ENCODE measurements at places on chromosomes 4 and X.

DNA sequence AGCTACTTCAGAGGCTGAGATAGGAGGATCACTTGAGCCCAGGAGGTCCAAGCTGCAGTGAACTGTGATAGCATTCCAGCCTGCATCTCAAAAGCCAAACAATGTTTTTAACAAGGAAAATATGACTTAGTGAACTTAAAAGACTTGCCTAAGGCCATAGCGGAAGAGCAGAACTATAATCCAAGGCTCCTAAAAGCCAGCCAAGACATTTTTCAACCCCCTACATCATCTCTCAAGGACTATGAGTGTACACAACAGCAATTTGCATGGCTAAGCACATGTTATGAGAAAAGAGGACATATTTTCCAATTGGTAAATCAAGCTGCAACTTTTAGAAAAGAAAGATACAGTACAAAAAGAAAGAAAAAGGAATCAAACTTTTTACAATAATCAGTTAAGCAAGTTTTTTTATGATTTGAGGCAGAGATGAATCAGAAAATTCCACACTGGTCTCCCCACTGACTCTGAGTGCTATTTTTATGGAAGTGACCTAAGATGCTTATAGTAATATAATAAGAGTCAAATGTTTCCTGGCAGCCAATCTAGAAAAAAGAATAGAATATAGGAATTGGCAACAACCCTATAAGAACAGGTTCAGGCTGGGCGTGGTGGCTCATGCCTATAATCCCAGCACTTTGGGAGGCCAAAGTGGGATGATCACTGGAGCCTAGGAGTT, 9.8 kb upstream of the ACOT9 start:
- DNase-seq = no peak

- DNase-seq = no peak
These were observed 147.7 kb downstream of the PRR32 start for GRCh38 chrX:126967225-126967624.

DNA sequence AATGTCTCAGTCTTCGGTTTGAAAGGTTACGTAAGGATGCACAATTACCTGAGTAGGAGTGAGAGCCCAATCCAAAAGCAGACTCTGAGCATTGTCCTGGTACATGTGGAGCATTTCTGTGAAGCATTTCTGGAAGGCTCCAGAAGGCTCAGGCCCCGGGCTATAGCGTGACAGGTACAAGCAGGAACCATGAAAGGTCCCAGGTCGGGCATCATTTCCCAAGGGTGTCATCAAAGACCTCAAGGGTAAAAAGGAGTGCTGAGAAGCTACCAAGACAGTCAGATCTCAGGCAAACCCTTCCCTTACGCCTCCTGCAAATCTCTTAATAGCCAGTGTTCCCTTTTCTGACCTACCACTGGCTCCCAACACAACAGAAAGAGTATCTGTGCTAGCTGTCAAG, 30.8 kb downstream of the GPC4 start:
- DNase-seq = no peak

GRCh38 chr4:36493251-36493650, 211.8 kb downstream of the DTHD1 start:
- no peak for DNase-seq

DNA sequence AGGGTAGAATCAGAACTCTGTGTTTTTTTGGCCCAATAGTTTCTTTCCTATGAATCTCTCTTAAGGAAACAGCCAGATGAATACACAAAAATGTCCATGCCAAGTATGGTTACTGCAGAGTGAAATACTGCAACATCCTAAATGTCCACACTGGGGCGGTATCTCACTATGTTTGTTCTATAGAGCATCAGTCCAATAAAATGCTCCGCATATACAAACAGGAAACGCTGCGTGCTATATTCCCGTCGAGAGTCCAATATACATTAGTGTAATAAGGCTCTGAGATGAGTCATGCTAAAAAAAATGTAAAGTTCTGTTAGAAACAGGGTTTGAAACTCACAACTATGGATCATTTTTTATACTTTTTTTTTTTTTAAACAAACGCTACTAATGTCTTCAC, 72.9 kb upstream of the ENOX2 start:
- DNase-seq = peak; percentile 12

DNA sequence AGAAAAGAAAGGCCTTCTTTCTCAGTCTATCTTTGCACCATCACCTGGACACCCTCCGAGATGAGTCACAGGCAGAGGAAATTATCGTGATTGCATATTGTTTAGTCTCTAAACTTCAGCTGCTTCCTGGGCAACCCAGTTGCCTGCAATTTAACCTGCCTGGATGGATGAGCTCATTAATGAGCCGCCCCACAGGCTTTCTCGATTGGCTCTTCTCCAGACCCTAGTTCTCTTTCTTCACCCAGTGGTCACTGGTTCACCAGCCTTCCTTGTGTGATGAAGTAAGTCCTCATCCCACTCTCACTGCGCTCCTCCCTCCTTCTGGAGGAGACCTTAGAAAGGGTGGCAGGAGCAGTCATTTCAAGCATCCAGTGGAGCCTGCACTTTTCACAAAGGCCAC, 94.4 kb downstream of the SOWAHB start:
- DNase-seq = no peak

GRCh38 chr4:92235731-92236130, 68.0 kb upstream of the GRID2 start:
- no peak for DNase-seq

- no peak for DNase-seq
These were observed 488 bp downstream of the GPRIN3 start for GRCh38 chr4:89307178-89307445.

DNA sequence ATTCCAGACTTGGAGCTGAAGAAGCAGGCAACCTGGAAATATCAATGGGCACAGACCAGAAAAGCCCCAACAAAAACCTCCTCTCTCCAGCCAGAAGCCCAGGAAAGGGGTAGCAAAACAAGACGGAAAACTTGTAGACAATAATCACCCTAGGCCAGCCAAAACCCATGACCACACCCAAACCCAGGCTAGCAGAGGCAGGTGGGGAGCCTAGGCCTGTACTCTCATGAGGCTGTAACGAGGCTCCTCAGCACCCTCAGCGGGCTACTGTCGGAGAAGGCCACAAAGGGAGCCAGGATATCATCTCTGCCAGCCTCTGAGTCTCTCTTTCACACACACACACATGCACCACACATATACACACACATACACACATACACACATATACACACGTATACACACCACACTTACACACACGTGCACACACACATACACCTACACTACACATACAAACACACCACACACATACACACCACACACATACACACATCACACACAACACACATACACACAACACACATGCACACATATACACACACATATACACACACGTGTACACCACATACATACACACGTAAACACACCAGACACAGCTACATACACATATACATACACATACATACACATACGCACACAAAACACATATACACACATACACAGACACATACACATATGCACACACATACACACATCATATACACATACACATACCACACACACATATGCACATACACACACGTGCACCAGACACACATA, 90.6 kb downstream of the FHDC1 start:
- no peak for DNase-seq

DNA sequence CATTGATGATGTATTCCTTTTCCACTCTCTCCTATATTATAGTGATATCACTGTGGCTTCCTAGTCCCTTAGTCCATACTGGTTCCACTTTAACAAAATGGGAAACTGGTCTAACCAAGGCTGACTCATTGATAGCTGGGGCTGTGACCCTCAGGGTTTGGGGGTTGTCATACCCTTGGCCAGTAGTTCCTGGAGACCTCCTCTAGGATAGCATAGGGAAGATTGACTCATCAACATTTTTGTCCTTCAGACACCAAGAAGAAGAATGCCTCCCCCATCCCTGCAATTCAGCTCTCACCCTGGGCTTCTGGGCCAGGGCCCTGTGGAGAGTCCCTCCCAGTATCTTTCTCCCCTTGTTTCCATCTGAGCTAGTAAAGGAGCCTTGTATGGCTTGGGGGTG, 68.8 kb upstream of the PRPS1 start:
- DNase-seq = no peak

DNA sequence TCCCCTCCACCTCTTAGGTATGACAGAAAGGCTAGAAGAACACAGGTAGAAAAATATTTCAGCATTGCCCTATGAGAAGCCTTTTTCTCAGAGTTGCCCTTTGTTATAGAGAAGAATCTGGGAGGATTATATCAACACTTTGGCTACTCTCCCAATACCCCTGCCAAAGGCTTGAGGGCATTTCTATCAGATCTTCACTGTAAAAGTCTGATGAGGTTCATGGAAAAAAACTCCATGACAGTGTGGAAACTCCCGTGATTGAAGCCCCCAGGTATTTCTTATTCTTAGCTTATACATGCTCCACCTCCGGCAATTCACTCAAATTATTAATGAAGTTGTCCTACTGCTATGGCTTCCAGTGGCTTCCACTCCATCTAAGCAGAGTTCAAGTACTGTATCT, 753.6 kb downstream of the CENPC start:
- DNase-seq = no peak

- DNase-seq = no peak
These were observed 29.2 kb downstream of the MSX1 start for GRCh38 chr4:4888695-4889094.

- no peak for DNase-seq
These were observed 1290.1 kb downstream of the PCDH7 start for GRCh38 chr4:32010221-32010620.

DNA sequence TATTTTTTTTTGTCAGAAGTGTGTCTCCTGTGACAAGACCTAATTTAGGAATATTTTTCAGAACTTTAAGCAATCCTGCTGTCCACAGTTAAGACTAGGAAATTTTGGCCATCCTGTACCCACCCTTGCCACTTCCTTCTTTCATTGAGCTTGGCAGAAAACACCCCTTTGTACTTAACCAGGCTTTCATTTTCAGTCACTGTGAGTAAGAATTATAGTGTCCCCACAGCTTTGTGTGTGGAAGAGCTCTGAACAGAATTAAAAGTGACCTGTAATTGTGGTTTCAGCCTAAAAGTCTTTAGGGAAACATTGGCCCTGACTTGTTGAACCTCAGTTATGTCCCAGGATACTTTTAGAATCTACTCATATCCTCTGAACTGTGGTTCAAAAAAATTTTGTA, 153.7 kb upstream of the BMP3 start:
- no peak for DNase-seq

DNA sequence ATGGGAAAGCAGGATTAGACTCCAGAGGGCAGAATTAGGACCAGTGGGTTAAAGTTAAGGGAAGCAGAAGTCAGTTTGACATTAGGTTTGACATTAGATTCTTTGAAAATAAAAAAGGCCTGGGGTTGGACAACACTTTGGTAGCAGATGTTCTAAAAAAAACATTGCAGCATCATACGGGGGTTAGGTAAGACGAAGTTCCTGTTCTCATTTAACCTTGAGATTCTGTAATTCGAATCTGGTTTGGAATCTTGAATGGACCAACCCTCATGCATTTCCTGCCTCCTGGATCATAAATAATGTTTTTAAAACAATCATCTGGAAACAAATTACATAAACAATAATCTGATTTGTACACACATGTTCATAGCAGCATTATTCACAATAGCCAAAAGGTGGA, 181.0 kb downstream of the SHROOM3 start:
- no peak for DNase-seq

- DNase-seq = no peak
These were observed 55.4 kb upstream of the TRO start for GRCh38 chrX:54865208-54865607.

GRCh38 chrX:15619053-15619755, 18.4 kb upstream of the ACE2 start:
- DNase-seq = no peak

DNA sequence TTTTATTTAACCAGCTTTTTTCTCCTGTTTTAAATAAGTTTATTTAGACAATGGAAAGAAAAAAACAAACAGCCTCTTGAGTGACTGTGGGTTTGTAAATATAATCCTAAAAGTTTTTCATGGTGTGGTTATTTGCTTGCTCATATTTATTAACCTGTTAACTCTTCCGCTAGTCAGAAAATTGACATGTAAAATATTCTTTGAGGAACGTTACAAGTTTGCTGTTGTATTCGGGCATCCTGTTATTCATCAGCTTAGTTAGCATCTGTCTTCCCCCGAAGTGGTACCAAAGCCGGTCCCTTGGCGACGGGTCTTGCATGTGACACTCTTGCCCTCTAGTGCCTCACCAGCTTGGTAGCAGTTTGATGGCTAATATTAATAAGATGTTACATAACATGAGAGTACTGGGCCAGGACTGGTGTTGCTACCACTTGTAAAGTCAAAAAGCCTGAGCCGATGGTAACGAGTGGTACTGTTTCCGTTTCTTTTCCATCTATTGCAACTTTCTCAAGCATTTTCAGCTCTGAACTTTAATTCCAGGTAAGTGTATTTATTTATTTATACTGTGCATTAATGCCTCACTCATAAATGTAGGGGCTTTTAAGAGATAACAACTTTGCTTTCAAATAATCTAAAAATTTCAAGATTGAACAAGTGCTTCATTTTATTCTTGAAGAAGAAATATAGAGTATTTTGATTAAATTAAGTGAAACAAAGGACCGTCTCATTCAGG, at the start of gene NDST3:
Gene NDST3, plus strand, starts transcription at position 434 of the 733 bp plus-strand sequence. CDS start 19,425 bp downstream, outside the sequence.
- DNase-seq = no peak

DNA sequence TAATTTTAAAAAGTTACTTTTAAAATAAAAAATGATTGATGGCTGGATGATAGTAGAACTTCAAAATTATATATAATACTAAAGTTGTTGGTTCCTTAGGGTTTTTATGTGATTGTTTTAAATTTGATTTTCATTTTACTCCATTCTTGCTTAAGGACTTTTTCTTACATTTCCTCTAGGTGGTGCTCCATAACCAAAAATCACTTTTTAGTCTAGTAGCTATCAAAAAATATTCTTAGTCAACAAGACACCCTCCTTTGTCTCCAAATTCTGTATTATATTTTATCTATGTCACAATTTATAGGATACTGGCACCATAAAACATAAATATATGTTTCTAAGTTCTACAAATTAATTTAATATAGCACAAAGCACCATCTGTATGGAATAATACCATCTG, 67.2 kb upstream of the BRWD3 start:
- DNase-seq = no peak

DNA sequence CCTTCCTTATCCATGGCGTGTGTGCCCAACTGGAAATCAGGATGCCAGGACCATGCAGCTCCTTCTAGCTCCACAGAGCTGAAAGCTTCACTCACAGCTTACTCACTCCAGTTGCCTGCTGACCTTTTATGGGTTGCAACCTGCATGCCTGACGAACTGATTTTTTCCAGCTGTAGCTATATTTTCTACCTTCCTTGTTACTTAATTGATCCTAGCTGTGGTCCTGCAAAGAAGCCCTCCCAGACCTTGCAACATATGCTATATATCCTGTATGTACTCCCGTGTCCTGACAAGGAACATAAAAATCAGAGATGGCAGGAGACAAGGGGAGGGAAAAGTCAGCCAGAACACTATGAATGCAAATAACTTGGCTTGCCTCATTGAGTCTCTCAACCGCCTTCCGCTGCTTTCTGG, 135.3 kb upstream of the LDB2 start:
- DNase-seq = no peak

DNA sequence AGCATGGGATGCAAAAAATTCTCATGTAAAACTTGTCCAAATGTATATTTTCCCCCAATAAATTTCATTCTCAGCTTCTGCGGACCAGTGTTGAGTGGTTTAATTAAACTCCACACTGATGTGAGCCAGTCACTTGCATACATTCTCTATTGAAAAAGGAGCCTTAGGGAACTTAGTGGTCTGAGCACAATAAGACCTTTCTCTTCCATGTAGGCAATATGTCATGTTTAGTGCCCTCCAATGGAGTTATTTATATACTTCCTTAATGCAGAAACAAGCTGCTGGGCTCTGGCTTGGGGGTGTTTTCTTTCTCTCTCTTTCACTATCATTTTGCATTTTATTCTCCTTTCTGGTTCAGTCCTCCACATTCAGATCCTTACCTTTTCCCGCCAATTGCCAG, 196.9 kb downstream of the ANAPC10 start:
- no peak for DNase-seq

GRCh38 chrX:6384371-6384770, 150.5 kb downstream of the VCX3A start:
- no peak for DNase-seq
